HCEC 1CT (cell line): ENCODE measurements at places on chromosomes 4 and X.

DNA sequence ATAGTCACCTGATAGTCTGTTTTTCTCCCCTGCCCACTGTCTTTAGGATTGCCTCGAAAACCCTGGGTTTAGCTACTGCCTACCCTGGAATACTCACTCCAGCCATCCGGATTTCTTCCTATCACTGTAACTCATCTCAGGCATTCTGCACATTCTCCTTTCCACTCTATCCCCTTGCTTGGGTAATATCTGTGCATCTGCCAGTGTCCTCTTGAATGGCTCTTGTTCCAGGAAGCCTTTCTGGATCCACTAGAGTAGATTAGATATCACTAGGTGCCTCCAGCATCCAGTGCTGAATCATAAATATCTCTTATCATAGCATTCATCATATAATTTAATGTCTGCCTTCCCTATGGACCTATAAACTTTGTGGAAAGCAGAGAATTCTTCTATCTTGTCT is 17.1 kb upstream of the GALNT7 start:
- no peak for DNase-seq

- no peak for DNase-seq
These were observed 4.5 kb downstream of the HAUS7 start for GRCh38 chrX:153465691-153466380.

- no peak for DNase-seq
These were observed 225.0 kb downstream of the QDPR start for GRCh38 chr4:17286752-17287460.

GRCh38 chr4:40134206-40134917 is 62.5 kb upstream of the RHOH start:
- DNase-seq, result no peak

- no peak for DNase-seq
These were observed 44.9 kb downstream of the AFAP1 start for GRCh38 chr4:7894677-7895181.

GRCh38 chrX:136674270-136674985 is 26.5 kb downstream of the CD40LG start:
- no peak for DNase-seq

- DNase-seq, result no peak
These were observed 263.6 kb upstream of the CTSO start for GRCh38 chr4:156217236-156217635.

DNA sequence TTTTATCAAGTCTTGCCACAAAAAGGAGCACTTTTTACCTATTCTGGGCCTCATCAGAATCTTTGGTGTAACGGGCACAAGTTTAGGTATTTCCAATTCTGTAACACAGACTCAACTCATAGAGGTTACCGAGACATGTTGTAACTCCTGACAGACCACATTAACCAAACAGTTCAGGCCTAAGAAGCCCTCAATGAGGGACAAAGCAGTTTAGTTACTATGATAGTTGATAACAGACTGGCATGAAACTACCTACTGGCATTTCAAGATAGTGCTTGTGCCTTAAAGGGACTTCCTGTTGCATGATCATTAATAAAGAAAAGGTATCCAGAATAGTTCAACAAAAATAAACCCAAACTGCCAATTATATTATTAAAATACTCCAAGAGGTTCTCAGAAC is 64.1 kb downstream of the HUWE1 start:
- no peak for DNase-seq

DNA sequence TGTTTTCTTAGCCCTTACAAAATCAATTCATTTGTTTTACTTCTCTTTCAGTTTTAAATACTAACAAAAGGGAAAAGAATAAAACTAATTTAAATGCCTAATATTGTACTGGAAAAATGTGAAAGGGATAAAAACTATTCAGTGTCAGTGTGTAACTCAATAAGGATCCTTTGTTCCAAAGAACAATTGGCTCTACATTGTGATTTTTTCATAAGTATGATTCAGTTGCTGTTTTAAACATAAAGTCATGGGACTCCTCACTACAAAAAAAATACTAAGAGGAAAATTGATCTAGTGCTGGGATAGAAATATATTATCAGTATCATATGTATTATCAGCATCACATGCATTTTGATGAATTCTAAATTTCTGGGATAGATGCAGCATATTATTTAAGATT is 199.4 kb upstream of the TRAM1L1 start:
- DNase-seq, result no peak

- no peak for DNase-seq
These were observed 1910.0 kb upstream of the AGA start for GRCh38 chr4:179352221-179352620.

GRCh38 chr4:1967512-1968149 is 41.1 kb downstream of the NELFA start:
- no peak for DNase-seq

GRCh38 chrX:38804682-38805431 is 3.6 kb downstream of the MID1IP1 start:
- peak; percentile 21 for DNase-seq

DNA sequence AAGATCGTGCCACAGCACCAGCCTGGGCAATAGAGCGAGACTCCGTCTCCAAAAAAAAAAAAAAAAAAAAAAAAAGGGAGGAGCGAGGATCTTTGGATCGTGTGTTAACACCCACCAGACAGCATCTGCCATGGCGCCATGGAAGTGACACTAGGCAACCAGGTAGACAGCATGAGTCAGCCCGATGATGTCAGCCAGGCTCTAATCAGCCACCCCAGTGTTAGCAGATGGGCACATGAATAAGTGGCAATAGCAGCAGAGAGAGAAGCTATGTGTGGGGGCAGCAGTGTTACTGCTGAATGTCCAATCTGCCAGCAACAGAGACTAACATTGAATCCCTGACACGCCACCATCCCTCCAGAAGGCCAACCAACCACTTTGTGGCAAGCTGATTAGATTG is 6.6 kb downstream of the SYN1 start:
- DNase-seq, result no peak

- DNase-seq, result no peak
These were observed 108.1 kb upstream of the IQCM start for GRCh38 chr4:149923736-149924135.

- no peak for DNase-seq
These were observed 51.3 kb upstream of the TMPRSS11F start for GRCh38 chr4:68180849-68181526.

GRCh38 chrX:120604361-120604782 is 471 bp downstream of the MCTS1 start:
- DNase-seq, result peak; percentile 46

DNA sequence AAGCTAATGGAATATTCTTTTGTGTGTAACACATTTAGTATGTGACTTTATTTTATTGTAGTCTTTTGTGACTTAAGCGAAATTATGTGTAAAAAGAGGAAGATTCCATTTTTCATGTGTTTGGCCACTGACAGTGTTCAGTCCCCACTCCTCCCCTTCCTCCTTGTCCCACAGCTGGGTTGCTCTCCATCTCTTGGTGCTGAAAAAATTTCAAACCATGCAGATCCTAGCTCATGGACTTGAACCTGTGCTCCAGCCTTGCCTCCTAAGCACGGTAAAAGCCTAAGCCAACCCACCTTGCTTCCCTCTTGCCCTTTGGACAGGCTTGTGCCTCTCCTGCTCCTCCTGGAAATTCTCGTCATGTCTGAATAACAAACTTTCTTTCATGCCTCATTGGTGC is 2008.5 kb upstream of the TENM3 start:
- no peak for DNase-seq

- DNase-seq, result peak; percentile 78
These were observed 61.2 kb downstream of the HMGB2 start for GRCh38 chr4:173272996-173273395.

DNA sequence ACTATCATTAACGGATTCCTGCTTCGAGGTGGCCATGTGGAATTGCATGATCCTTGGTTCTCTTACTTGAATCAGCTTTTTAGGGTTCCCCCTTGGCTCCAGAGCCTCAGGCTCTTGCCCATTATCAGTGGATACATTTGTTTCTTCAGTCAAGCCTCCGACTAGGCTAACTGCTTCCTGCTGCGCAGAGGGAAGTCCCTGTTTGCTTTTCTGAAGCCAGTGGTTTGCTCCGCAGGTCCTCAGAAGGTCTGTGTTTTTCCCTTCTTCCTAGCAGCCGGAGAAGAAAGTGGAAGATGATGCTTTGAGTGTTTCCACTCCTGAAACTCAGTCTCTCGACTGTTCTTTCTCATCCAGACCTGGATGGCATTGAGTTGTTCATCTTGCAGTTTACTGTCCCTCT is 20.6 kb downstream of the SRD5A3 start:
- no peak for DNase-seq

GRCh38 chrX:104112326-104112951 is at the start of gene ZCCHC18:
TSS of gene ZCCHC18 (plus strand) at chrX:104112523. CDS start at chrX:104114112, 1,589 bp downstream.
- DNase-seq, result peak; percentile 11

DNA sequence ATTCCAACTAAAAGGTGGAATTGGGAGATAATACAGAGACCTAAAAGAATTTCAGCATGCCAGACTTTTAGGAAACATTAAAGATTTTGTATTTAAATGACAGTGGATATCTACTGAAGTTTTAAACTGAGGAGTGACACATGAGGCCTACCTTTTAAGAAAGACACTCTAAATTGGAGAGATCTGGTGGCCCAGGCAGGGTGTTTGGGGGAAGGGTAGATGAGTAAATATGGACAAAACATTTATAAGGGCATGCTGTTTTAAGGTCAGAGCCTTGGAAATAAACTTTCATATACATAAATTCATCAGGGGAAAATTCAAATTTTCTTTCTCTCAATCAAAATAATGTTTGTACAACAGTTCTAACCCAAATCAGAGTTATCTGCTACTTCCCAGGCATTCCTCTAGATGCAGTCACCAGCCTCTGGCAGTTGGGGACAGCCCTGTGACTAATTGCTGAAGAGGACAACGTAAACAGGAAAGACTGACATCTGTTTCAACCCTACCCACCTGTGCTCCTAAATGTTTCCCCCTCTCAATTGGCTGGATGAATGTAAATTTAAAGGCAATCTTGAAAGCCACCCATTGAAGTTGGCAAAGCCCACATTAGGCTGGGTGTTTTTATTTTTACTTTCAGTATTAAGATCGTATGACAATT is 1646.9 kb upstream of the ADGRL3 start:
- DNase-seq, result no peak

DNA sequence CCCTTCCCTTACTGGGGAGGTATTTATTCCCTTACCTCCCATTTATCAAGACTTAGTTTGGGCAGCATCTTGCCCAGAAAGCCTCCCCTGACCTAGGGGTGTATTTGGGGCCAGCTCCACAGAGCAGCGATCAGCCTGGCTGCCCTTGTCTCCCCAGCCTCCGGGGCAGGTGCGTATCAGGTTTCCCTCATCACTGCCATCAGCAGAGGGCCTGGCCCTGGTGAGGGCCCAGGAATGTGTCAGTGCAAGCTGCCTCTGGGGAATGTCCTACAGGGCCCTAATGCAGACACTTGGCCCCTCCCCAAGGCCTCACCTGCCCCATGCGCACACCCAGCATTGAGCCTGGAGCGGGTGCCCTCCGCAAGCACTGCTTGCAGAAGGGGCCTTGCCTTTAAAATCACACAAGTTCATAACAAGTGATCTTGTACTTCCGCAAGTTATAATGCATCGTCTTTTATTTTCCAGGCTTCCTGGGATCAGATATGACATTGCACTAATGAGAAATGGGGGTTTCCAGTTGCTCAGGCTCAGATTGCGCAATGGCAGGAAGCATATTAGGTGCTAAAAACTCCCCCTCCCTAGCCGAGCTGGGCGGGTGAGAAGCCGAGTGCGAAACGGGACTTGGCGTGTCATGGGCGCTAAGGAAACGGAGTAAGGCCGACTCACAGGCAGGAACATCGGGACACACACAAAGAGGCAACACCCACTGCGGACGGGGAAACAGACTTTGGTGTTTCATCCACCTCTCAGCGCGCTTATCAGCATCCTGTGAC is 25.4 kb upstream of the AFAP1 start:
- DNase-seq, result no peak

GRCh38 chr4:5142726-5143125 is 91.4 kb downstream of the STK32B start:
- no peak for DNase-seq

DNA sequence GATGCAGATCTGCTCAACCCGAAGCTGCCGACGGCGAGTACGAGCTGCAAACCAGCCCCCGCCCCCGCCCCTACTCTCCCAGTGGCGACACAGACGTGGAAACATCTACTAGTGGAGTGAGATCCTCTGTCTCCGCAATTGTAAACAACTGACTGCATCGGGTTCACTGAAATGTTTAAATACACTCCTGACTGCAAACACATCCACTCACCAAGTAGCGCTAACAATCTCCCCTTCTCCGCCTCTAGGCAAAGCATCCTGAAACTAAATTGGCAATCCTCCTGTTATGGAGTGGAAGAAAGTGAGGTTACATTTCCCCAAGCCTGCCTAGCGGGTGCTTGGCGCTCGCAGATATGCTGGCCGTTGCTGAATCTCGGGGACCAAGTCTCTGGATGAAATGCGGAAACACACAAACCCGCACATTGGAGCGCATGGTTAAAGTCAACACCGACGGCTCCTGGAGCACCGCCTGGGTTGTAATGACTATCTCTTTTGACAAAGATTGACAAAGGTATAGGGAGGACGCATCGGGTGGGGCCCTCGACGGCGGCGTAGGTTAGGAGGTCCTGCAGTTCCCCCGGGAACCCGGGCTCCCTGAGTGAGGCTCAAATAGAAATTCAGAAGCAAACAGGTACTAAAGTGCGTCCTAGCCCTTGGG is 117.0 kb upstream of the TEX13C start:
- DNase-seq, result no peak

DNA sequence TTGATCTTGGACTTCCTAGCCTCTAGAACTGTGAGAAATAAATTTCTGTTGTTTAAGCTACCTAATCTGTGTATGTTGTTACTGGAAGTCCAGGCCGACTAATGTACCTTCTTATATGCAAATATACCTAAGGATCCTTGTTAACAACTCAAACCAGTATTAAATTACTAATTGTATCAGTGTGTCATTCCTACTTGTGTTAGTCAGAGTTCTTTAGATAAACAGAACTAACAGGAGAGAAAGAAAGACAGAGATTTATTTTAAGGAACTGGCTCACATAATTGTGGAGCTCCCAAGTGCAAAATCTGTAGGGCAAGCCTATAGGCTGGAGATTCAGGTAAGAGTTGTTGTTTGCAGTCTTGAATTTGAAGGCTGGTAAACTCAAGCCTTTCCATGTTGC is 120.0 kb downstream of the ADGRL3 start:
- no peak for DNase-seq

DNA sequence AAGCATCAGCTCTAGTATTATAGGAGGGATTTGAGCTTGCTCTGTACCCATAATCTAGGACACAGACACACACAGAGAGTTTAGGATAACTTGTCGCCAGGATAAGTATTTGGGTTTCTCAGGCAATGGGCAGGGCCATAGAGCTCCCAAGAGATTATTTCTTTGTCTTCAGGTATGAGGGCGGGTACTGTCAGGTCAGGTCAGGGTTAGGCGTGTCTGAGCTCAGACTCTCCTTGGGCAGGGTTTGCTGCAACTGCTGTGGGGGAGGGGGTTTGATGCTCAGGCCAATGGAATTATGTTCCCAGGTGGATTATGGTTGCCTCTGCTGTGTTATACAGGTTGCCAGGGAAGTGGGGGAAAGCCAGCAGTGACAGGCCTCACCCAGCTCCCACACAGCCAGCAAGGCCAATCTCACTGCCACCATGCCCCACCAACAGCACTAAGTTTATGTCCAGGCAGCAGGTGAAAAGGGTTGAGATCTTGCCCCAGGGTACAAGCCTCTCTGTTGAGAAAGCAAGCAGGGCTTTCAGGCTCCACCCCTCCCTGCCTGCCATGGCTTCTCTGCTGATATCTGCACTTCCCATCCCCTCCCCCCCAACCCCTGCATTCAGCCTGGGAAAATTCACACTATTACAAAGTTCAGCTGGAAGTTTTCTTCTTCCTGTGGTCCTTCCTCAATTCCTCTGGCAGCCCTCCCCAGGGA is 101.3 kb downstream of the RRAGB start:
- DNase-seq, result no peak
